ENCODE measurements at places on chromosomes 5 and 9.

DNA sequence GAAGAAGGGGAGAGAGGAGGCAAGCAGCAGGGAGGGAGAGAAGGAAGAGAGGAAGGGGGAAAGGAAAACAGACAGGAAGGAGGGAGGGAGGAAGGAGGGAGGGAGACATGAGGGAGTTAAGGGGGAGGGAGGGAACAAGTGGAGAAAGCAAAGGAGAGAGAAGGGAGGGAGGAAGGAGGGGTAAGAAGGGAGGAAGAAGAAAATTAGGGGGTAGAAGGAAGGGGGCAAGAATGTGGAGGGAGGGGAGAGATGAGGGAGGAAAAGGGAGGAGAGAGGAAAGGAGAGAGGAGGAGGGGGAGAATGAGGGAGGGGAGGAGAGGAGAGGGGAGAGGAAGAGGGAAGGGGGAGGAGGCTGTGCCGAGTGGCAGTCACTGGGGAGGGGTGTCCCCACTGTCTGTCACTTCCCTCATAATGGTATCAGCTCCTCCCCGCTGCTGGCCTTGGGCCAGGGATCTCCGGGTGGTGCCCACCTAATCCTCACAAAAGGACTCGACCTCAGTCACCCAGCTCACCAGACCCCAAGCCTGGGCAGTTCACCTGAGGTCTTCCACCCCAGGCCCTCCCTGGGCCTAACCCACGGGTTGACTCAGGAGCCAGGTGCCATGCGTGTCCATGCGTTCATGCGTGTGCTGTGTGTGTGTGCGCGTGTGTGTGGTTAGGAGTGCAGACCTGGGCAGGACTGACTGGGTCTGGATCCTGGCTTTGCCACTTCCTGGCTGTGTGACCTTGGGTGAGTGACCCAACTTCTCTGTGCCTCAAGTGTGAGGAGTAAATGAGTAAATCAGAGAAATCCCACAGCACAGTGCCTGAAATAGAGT lies 18.1 kb downstream of the C9orf50 start:
- no peak for DNase-seq

- no peak for DNase-seq
These were observed 190.9 kb upstream of the GNA14 start for GRCh38 chr9:77838986-77839385.

DNA sequence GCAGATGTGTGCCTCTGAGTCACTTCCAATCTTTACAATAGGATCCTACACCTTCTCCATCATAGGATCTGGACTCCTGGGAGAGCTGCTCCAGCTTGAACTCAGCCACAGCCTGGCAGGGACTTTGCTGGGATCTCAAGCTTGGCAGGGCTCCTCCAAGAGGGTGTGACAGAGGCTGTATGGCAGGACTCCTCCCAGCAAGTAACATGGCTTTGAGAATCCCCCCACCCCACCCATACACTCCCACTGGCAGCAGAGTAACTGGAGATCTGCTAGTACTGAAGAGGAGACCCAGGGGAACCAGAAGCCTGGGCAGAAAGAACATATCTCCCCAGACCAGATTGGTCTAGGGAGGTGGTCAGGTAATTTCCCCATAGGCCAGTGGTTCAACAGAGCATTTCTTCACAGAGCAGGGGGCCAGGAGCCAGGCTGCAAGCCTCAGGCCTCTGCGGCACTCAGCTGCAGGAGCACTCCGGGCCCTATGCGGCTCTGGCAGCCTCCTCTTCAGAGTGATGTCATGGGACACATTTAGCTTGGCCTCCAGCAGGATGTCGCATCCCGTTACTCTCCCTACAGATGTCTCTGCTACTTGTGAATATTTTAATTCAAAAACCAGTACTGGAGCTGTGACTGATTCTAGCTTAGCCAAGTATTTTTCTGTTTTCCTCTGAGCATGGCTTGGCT lies 1.7 kb upstream of the ACSL6 start:
- DNase-seq, result no peak

DNA sequence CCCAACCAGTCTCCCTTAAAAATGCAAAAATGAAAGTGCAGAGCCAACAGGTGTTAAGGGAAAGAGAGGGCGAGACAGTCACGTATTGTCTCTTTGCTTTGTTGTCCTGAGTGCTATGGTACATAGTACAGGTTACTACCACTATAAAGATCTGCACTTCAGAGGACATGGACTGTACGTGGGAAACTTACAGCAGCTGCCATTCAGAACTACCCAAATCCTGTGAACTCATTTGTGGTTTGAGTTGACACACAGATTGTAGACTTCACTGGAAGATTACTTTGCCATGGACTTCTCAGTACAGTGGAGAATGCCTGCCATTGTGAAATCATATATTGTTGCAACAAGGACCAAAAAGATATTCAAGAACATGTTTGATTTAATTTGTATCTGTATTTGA lies 34.8 kb downstream of the FBXO38 start:
- DNase-seq, result no peak

- DNase-seq, result no peak
These were observed 23.0 kb upstream of the RBM22 start for GRCh38 chr5:150723845-150724244.
